ENCODE measurements at places on chromosomes 6 and 20.

GRCh38 chr6:109187399-109188114 is 92.2 kb downstream of the CEP57L1 start:
- peak; percentile 47 for DNase-seq

GRCh38 chr6:158832026-158832425 is 12.9 kb upstream of the EZR start:
- no peak for DNase-seq

- no peak for DNase-seq
Measured at GRCh38 chr6:155544677-155545076, 89.0 kb upstream of the NOX3 start.

DNA sequence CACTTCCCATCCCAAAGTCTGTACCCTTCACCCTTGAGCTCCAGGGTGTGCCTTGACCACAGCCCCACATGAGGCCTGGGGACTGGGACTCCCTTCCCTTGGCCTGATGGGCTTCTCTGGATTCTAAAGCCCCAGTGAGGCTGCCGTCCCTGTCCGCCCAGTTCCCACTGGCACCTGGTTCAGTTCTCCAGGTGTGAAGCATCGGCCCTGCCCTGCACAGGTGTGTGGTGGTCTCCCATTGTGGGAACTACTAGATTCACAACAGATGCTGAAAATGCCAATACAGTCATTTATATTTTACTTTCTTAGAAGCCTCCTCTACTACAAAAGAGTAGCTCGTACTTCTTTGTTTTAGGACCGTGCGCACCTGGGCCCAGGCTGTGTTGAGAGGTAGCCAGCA is 72.8 kb downstream of the TTLL2 start:
- no peak for DNase-seq

DNA sequence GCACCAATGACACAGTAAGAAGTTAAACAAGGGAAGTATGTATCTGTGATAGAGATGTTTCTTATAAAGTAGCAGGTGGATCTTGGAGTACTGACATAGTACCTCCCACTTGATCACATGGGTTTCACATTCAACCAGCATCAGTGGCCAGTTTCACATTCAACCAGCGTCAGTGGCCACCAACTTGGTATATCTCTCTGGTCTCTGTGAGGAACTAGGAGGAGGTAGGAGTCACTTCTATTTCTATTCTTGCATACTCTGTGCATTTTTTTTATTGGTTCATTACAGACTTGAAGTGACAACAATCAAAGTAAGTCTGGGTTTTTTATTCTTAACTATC is 200.3 kb upstream of the SIM1 start:
- DNase-seq = no peak

GRCh38 chr6:54516321-54516720 is 208.1 kb downstream of the TINAG start:
- DNase-seq = no peak
